ENCODE measurements at places on chromosomes 11 and 22.

GRCh38 chr11:69310934-69311766 is 17.2 kb downstream of the MYEOV start:
- DNase-seq, result no peak

- no peak for DNase-seq
These were observed 1043.0 kb downstream of the TBC1D22A start for GRCh38 chr22:47805394-47805935.

- DNase-seq, result no peak
These were observed 34.4 kb downstream of the IGF2 start for GRCh38 chr11:2104524-2105440.

DNA sequence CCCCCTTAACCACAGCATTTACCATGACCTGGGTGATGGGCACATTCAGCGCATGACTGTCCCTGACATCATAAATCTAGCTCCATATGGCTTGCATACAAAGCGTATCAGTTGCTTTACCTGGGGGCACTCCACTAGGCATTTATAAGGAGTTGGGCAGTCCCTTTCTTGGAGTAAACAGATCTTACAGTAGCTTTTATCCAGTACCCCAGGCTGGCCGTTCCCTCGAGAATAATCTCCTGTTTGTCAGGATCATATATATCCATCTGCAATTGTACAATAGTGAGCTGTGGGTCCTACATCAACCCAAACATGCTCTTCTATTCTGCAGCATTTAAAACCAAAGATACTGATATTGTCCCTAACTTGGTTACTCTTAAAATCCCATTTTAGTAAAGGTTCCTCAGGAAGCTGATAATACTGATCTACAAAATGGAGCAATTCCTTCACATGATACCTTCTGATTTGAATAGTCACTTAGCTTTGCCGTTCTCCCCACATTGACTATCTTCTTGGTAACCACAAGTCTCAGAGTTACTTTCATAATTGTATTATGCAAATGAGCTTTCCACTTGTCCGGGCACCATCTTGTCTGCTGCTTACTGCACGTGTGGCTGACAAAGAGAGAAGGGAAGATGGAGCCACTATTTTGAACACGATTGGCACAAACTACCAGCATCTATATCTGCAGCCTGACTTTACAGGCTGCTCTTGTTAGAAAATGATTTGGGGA is 205.0 kb downstream of the CWF19L2 start:
- no peak for DNase-seq

DNA sequence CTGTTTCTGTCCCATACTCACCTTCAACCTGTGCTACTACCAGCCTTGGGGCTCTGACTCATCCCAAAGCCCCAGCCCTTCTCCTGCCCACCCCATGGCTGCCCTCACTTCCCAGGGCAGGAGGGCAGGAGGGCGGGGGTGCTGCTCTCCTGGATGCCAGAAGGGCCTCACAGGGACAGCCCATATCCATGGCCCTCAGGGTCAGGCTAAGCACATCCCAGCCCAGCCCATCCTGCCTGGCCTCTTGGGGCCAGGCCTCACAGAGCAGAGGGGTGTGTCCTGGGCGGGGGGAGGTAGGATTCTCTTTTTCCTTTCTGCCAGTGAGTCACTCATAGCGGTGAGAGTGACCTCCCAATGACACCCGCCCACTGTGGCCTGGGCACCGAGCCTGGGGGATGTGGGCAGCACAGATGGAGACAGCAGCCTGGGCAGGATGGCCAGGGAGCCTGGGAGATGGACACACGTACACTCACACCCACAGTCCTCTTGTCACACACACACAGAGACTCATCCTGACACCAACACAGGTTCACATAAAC is 2.4 kb downstream of the LTBP3 start:
- DNase-seq, result no peak

GRCh38 chr11:43833657-43834073 is 47.0 kb upstream of the ALKBH3 start:
- no peak for DNase-seq

- DNase-seq, result no peak
These were observed 3.4 kb downstream of the TRPT1 start for GRCh38 chr11:64222651-64223000.

- no peak for DNase-seq
These were observed 44.6 kb downstream of the RDX start for GRCh38 chr11:110251836-110252235.

DNA sequence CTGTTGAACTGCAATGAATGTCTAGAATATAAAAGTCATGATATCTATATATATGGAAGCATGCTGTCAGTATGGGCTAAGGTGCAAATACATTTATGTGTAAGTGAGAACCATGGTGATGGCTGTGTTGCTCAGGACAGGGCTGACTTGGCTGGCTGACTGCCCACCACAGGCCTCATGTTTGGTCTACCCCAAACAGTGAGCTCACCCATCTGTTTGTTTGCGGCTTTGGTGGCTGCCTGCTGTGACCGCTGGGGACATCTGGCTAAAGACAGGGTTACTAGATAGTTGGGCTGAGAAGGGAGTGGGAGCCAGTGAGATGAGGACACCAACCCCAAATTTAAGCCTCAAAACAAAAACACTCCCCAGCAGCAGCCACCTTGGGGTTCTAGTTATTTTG is 6.3 kb downstream of the CD44 start:
- no peak for DNase-seq

GRCh38 chr11:125111001-125111342 is 454 bp downstream of the TMEM218 start:
- no peak for DNase-seq

- DNase-seq, result no peak
These were observed 348.3 kb upstream of the B3GAT1 start for GRCh38 chr11:134760299-134760698.

- peak; percentile 73 for DNase-seq
These were observed 34.8 kb upstream of the CARS1 start for GRCh38 chr11:3091846-3092602.

DNA sequence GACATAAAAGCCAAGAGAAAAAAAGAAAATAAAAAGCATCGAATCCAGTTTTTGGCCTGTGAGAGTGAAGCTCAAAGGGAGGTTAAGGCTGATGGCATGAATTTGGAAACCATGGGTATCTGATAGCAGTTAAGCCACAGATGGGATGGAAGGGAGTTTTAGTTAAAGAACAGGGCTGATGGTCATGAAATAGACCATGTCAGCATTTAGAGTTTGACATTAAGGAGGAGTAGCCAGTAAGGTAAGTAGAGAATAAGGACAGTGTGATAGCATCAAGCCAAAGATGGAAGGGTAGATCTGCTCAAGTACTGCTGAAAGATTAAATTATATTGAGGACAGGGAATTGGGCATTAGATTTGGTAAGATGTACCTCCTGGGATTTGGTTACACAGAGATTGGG is 826.5 kb downstream of the NTM start:
- no peak for DNase-seq

- no peak for DNase-seq
These were observed 36.7 kb upstream of the CD44 start for GRCh38 chr11:35102267-35102666.

- no peak for DNase-seq
These were observed 76.9 kb downstream of the DSCAML1 start for GRCh38 chr11:117720061-117720511.

DNA sequence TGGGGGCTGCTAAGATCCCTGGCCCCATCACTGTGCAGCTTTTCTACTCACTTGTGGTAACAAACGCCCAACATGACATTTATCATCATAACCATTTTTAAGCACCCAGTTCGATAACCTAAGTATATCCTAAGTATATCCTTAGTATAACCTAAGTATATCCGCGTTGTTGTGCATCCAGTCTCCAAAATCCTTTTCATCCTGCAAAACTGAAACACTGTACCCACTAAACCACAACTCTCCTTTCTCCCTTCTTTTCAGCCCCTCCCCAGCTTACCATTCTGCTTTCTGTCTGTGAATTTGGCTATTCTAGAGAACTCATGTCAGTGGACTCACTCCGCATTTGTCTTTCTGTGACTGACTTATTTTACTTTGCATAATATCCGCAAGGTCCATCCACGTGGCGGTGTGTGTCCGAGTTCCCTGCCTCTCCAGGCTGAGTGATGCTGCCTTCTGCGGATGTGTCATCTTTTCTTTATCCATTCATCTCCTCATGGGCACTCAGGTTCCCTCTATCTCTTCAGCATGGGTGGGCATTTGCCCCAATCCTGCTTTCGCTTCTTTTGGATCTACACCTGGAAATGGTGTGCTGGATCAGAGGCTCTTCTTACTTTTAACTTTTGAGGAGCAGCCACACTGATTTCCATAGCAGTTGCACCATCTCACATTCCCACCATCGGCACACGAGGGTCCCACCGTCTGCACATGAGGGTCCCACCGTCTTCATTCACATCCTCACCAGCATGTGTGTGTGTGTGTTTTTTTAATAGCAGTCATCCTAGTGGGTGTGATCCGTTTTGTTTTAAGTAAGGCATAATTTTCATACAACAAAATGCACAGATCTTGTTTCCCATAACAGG is 82.4 kb upstream of the CLDN5 start:
- DNase-seq, result no peak

DNA sequence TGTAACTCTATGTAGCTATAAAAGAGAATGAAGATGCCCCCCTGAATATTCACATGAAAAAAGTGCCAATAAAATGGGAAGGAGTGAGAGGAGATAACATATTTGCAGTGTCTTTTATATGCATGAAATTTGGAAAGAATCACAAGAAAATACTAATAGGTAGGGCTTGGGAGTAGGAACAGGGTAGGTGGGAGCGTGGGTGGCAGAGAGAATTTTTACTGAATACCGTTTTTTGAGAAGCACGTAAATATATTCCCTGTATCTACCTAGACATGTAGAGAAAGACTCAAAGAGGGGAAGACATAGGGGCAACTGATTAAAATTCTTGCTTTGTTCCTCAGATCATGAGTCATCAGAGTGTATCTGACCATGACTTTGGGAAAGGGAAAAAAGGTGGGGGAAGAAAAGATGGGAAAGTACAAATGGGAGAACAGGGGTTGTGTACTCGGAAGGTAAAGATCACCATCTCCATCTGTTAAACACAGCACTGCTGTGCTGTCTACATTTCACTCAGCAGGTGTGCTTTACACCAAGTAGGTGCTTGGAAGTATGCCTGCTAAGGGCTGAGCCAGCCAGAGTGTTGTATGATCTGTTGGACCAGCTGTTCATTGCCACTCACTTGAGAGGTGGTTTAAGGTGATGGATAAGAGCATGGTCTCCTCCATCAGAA is 16.0 kb downstream of the PRR5L start:
- no peak for DNase-seq

- DNase-seq, result no peak
These were observed 4.3 kb downstream of the IGSF9B start for GRCh38 chr11:133952199-133953190.
